ENCODE measurements at places on chromosomes 5 and 9. TPM values are rescaled to one million over a fixed set of nuclear protein-coding genes. Genes with fewer than 3 reads are reported as not detected.

MAP1B gene
- 136 TPM for total RNA-seq

GRCh38 chr5:115838885-115839518 lies 2.4 kb downstream of the ATG12 start:
- no peak for DNase-seq

DNA sequence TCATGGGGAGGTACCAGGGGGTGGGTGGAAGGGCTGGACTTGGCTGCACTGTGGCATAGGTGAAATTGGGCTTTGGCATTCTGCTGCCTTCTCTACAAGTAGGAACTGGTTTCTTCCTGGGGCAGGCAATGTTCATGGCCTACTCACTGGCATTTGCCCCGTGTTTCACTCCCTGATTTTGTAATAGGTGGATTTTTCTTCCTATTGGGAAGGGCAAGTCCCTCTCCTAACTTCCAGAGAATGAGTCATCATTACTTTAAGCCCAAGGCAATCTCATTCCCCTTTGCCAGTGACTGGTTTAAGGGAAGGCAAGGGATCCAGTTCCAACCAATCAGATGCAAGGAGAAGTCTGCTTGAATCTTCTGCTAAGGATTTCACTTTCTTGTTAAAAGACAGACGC lies 67.9 kb upstream of the ANKRD55 start:
- no peak for DNase-seq

GRCh38 chr5:112738191-112738560 lies 491 bp downstream of the APC start:
- DNase-seq: no peak

SLC36A3 gene
- total RNA-seq: not detected

F12 gene
- total RNA-seq: 4.0 TPM

- no peak for DNase-seq
Measured at GRCh38 chr5:97508864-97509263, 325.8 kb upstream of the RIOK2 start.

- DNase-seq: no peak
Measured at GRCh38 chr5:38008198-38008597, 168.4 kb upstream of the GDNF start.

DNA sequence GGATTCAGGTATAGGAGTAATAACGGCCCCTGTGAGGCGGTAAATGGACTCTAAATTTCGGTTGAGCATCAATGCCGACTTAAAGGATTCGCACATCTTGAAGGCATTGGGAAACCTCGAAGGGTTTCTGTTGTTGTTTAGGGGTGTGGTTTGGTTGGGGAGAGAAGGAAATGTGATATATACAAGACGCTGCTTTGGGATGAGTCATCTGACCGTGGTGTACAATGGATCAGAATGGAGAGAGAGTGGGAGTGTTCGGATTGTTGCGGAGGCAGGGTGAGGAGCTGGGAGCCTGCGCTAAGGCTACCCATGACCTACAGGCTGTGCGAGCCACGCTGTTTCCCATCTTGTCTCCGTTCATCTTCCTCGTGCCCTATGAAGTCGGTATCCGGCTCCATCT lies 60.4 kb upstream of the ERCC6L2 start:
- DNase-seq: no peak

- DNase-seq: no peak
Measured at GRCh38 chr5:67901814-67902496, 313.6 kb upstream of the PIK3R1 start.

DNA sequence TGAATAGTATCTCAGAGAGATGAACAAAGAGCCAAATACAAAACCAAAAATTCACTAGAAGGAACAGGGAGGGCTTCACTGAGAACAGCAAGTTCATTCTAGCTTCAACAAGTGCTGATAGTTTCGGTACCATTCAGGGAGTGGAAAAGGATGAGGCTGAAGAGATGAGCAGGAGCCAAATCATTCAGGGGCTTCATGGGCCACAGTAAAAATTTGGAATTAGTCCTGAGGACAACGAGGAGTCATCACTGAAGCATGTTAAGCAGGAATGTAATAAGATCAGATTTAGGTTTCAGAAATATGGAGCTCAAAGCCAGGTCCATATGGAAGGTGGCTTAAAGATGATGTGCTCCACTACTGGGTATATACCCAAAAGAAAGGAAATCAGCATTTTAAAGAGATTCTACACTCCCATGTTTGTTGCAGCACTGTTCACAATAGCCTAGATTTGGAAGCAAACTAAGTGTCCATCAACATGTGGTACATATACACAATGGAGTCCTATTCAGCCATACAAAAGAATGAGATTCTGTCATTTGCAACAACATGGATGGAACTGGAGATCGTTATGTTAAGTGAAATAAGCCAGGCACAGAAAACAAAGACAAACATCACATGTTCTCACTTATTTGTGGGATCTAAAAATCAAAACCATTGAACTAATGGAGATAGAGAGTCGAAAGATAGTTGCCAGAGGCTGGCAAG lies 36.2 kb downstream of the SPOCK1 start:
- no peak for DNase-seq

PCDHGC4 gene
- 0.62 TPM for total RNA-seq

NR5A1 gene
- total RNA-seq: not detected

GRCh38 chr5:37836235-37836591 lies 3.6 kb downstream of the GDNF start:
- DNase-seq: no peak

- no peak for DNase-seq
Measured at GRCh38 chr5:133890776-133891280, 77.6 kb downstream of the C5orf15 start.

GRCh38 chr5:68440651-68441050 lies 225.1 kb downstream of the PIK3R1 start:
- DNase-seq: no peak

DNA sequence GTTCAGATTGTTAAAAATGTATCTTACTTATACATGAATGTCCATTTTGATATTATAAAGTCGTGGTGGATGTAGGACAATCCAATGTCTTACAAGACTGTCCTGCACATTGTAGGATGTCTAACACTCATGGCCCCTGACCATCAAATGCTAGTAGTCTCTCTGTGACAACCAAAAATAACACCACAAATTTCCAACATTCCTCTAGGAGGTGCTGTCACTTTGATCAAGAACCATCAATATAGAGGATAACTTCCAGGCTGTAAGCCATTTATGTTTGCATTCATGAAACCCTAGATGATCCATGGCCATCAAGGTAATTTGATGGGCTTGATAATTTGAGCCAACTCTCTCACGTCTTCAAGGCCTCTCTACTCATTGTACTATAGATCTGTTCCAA lies 20.5 kb upstream of the ZFR start:
- no peak for DNase-seq

PCDHGA8 gene
- 1.0 TPM for total RNA-seq

GRCh38 chr9:135692410-135692809 lies 6.9 kb downstream of the SOHLH1 start:
- no peak for DNase-seq

LCN15 gene
- total RNA-seq: not detected

DNA sequence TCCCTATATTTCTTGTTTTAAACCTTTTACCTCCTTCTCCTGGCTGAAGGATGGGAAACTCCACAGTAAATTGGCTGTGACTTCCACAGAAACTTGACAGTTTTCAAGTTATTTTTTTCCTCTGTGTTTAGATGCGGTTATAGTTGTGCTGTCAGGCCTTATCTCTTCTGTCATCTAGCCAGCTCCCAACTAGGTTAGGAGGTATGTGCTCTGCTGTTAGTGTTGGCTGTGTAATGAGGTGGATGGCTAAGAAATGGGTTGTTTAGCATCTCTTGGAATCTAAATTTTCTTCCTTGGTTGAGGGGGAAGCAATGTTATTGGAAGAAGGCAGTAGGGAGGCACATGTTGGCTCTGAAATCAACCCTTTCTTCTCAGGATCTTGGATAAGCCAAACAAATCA lies 149.9 kb upstream of the RUSC2 start:
- no peak for DNase-seq

BAAT gene
- not detected for total RNA-seq

DNA sequence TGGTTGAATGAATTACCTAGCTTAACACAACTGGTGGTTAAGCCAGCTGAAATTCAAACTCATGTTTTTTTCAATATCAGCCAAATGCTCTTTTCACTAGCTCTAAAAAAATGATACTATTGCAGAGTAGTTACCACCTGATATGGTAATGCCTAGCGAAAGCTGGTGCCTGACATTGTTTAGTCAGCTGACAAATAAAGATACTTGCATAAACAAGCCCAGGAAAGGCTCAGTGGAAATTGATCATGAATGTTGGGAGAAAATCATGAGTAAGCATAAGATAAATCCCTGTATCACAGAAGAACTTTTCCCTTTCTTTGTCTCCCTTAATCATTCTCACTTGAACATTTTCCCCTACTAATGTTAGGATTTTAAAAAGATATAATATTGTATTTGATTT lies 54.6 kb downstream of the FGF10 start:
- DNase-seq: no peak

GRCh38 chr5:163504079-163504931 lies 1.1 kb upstream of the MAT2B start:
- no peak for DNase-seq

BARHL1 gene
- total RNA-seq: not detected

DNA sequence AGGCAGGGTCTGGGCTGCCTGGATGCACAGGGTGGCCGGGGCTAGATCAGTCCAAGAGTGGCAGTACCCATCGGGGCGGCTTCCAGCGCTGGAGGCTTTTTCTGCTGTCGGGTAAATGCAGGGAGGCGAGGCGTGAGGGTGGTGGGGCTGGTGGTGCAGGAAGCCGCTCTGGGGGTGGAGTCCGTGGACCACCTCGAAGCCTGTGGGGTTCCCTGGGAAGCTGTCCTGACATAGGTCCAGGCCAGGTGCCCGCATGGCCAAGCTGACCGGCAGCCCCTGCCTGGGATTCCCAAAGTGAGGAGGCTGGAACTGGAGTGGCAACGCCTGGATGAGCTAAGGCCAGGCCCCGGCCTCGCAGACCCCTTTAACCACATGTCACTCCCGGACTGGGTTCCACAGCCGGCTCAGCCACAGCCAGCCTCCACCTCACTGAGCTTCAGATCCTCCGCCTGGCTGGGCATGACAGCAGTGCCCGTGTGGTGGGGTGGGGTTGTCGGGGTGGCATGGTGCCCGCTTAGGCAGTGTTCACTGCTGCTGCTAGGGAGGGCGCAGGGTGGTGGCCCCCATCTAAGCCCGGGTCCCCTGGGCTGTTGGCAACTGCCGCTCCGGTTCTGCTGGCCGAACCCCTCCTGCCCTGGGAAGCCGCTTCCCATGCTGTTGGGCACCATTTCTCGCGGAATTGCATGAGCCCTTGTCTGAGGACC lies 1.4 kb upstream of the QRFP start:
- no peak for DNase-seq

EGFLAM gene
- 3.5 TPM for total RNA-seq

INSL4 gene
- total RNA-seq: not detected

GRCh38 chr9:130414910-130415746 lies 29.6 kb upstream of the ASS1 start:
- no peak for DNase-seq

DNA sequence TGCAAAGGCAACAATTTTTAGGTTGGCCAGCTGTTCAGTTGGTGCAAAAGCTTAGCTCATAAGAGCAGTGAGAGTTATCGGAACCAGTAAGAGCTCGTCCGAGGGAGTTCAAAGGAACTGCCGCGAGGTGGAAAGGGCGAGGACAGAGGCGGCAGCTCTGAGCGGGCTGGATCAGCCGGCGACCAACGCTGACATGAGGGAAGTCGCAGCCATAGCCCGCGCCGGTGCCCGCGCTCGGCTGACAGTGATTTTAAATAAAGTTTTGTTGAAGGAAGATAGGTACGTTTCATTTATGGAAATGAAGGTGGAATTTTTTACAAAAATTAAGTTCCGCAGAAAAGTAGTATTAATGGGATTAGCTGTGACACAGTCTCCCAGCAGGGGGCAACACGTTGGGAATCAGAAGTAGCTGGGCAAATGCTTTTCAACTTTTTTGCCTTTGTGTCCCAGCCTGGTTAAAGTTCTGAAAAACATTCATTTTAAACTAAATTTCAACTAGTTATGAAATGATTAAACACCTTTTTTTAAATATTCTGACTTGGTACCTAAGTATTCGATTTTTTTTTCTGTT lies 43.2 kb downstream of the FBXO4 start:
- no peak for DNase-seq

DNA sequence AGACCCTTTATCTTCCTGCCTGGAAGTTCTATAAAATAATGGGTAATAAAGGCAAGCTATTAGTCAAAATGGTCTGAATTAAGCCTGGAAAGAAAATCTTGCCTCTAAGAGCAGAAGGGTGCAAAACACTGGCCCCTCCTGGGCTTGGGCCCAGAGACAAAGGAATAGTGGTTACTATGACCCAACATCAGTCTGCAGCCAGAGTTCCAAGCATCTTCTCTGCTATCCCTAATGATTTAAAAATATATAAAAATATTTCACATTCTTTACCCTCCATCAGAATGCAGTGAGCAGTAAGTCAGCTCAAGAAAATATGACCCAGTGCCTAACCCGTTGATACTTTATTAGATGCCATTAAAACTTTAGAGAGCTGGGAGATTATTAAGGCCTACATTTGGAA lies 14.7 kb downstream of the TNFAIP8 start:
- DNase-seq: no peak

DNA sequence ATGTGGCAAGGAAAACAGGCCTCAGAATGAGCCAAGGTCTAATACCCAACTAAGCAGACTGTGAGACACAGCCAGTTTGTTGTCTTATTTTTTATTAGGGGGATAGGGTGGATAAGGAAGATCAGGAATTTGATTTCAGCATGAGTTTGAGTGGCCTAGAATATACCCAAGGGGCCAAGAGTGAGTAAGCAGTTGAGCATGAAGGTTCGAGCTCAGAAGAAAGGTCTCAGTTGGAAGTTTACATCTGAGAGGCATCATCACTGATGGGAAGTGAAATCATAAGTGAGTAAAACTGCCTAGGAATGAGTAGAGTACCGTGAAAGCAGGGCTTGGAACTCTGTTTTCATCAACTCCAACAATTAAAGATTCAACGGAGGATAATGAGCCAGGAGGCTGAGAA lies 12.6 kb downstream of the PSMD5 start:
- DNase-seq: no peak

DNA sequence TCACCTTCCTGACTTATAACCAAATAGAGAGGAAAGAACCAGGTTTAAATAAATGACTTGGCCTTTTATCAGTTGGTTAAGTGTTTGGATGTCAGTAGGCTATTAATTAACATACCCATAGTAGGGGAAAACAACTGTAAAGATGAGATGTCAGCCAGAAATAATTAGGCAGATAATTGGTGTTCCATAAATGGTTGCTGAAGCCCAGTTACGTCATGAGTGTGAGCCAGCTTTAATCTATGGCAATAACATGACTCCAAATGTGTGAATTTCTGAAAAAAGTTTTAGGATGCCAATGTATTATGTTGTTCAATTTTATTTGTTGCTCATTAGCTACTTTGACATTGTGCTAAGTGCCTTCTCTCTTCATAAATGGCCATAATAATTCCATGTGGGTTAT lies 180.5 kb downstream of the FBXL7 start:
- DNase-seq: no peak

FABP6 gene
- not detected for total RNA-seq

DNA sequence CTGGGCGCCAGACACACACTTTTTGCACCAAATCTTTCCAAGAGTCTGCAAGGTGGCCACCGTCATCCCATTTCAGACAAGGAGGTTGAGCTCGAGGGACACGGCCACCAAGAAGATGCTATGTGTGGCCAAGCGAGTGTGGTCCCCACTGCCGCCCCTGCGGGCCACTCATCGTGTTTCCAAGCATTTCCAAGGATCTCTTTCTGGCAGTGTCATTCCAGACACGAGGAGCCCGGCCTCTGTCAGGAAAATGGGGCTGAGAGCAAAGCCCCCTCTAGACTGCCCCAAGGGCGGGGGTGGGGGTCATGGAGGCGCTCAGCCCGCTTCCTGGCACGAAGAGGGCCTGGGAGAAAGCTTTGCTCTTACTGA lies 10.6 kb downstream of the VAV2 start:
- DNase-seq: no peak

Measured in kidney epithelial cell (primary cell).